Testis (tissue), 5 donors: ENCODE measurements at places on chromosomes 6 and 20. TPM values are rescaled to one million over a fixed set of nuclear protein-coding genes. Genes with fewer than 3 reads are reported as not detected.

The PEDS1 gene
- total RNA-seq = 40.1 TPM

The TMEM239 gene
- 39.0 TPM for total RNA-seq

The SERPINB1 gene
- 19.6 TPM for total RNA-seq

The HLA-DQA1 gene
- total RNA-seq = 0.94 TPM
